ENCODE measurements at places on chromosomes 11 and 22. TPM values are rescaled to one million over a fixed set of nuclear protein-coding genes. Genes with fewer than 3 reads are reported as not detected.
A peak's percentile ranks its signal among the peaks of the same experiment; 100 is the strongest.

DNA sequence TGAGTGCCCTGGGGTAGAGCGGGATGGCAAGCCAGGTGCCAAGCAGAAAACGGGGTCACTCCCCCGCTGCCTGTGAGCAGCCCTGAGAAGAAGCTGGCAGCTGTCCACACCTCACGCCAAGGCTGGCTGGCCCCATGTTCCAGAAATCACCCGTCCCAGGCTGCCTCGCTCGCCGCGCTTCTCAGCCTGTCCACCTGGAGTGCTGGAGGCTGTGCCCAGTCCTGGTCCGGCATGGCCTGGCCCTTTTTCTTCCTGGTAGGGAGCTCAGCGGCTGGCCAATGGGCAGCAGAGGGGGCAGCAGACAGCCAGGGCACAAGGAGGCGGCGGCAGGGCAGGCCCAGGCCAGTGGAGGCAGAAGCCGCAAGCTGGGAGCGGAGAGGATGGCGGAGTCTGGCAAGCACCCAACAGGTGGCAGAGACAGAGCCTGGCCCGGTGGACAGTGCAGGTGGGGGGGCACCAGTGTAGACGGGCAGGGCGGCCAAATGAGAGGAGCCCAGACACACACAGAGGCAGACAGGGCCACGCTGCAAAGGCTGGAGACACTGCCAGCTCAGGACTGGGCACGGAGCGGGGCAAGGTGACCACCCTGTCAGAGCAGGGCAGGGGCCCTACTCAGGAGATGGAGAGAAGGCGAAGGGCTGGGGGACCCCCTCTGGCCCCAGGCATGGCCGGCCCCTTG, 37.2 kb upstream of the TH start:
- DNase-seq = no peak

YPEL1 gene
- total RNA-seq = 19.0 TPM

DNA sequence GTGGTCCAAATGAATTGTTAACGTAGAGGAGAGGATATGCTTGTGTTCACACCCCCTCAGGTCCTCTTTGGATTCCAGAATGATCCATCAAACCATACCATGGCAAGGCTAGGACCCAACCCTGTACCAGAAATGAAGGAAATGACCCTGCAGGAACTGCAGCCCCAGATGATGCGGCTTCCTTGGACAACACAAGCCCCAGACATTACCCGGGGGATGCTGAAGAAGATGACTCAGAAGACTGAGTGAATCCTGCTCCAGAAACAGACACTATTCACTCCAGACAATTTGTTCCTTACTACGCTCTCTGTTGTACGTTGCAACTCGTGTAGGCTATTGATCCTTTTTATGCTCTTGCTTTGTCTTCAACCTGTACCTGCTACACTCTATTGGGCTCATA, 15.2 kb upstream of the MTMR2 start:
- DNase-seq = no peak

APOL5 gene
- total RNA-seq = not detected

KDM4E gene
- total RNA-seq = not detected

SF1 gene
- 376 TPM for total RNA-seq

DBX1 gene
- not detected for total RNA-seq

ATP6V1E1 gene
- 163 TPM for total RNA-seq

DNA sequence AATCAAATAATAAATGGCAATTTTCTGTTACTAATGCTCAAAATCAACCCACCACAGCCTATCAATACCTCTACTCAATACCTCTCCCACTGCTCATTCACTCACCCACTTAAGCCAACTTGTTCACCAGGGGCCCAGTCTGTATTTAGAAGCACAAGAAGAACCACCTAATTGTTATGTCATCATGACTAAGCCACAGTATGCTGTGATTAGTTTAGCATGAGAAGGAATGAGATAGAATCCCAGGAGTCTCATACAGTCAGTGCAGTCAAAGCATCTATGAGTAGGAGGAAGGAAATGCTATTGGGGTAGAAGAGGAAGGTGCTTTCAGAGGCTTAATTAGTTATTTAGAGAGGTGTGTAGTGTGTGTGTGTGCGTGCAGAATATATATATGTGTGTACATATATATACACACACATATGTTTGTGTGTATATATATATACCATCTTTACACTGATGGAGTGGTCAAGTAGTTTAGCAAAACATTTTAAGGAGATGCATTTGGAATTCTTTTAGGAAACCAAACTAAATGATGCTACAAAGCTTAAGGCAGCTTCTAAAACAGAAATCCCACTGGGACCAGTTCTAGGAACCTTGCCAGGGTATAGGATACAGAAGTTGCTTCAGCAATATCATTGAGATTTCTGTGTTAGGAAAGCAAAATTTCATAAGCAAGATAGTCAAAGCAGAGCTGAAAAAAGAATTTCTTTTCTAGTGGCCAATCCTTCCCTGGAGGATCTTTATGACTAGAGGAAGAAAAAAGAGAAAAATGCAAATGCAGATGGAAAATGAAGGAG, 27.5 kb downstream of the KCNA4 start:
- no peak for DNase-seq

ASPHD2 gene
- total RNA-seq = 13.6 TPM

DNA sequence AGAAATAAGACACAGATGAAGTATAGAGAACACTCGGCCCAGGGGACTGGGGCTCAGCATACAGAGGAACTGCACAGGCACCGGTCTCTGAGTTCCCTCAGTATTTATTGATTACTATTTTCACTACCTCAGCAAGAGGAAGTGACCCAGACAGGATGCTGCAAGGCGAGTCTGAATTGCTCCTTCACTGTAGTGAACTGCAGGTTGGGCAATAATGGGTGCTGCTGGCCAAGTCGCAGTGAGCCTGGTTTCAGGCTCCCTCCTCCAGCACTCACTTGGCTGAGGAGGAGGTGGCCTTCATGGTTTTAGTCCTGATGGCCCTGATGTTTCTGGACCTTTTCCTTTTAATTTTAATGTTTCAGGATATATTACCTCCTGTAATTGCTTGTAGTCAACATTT, 10.4 kb downstream of the OR52K2 start:
- DNase-seq = no peak

DNA sequence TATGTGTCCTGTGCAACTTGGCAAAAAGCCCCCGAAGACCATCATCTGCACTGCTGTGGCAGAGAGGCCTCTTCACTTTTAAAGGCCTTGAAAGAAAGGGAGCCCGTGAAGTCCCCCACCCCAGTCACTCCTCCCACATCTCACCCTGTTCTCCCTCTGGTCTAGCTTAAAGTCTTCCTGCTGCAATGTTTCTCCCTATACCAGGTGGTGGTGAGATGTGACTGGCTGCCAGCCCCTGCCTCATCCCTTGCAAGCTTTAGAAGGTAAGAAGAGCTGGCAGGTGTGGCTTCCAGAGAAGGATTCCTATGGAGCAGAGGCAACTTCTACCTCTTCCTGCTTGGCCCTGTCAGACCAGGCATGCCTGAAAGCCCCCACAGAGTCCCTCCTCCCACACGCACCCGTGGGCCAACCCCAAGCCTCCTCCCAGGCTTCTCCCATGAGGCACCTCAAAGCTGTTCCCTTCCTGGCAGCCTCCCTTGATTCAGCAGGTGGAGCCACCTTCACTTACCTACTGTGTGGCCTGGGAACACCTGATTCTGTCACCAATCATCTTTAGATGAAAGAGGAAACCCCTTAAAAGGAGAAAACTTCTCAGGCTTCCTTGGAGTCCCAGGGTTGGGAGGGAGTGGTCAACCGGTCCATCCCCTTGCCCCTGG, 4.0 kb upstream of the TRIM29 start:
- DNase-seq = no peak

GRCh38 chr11:60973699-60974098, 2.2 kb downstream of the CD6 start:
- no peak for DNase-seq

DNA sequence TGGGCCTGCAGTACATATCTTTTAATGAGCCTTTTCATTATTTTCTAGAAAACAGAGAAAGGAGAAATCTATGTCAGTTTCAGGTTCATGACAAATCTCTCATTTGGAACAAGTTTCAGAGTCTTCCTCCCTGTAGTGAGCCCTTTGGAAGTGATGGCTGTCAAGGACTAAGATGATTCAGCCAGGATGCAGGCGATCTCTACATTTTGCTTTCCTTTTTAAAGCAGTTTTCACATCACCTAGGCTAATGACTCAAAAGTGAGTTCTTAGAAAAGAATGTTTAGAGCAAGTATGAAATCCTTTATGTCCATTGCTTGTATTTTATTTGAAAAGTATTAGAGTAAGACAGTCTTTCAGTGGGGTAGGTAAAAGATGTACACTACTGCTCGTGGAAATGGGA, 130.1 kb downstream of the TRPC6 start:
- no peak for DNase-seq

PGA5 gene
- not detected for total RNA-seq

DNA sequence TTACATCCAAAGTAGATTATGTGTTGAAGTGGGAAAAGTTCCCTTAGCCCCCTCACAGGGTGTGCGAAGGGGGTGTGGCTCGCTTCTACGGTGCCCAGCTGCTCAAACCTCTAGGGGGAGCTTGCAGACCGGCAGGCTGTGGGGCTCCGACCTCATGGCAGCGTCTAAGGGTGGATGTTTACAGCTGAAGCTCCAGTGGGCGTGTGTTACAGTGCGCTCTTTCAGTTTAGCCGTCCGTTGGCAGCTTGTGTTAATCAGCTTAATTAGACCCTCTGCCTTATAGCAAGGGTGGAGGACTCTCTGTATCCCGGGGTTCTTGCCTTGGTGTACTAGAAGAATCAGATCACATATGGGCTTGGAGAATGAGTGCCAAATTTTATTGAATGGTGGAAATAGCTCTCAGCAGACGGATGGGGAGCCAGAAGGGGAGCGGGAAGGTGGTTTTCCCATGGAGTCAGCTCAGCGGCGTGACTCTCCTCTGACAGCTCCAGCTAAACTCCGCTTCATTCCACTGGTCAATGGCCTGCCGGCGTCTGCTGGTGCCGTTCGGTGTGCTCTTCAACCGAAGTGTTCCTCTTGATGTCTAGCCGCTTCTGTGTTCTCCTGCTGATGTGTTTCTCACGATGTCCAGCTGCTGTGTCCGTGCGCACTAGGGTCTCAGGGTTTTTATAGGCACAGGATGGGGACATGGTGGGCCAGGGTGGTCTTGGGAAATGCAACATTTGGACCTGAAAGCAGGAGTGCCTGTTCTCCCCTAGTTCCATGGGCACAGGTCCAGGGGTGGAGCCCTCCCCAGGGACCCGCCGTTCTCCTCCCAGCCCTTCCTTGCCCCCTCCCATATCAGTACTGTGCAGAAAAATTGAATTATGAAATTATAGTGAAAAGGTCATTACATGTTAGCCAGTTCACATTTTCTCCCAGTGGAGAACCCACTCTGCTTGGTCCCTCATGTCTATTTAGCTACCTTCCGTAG, 28.6 kb upstream of the OR10G7 start:
- no peak for DNase-seq

LMNTD2 gene
- 2.1 TPM for total RNA-seq

GLB1L2 gene
- total RNA-seq = 15.0 TPM

DNA sequence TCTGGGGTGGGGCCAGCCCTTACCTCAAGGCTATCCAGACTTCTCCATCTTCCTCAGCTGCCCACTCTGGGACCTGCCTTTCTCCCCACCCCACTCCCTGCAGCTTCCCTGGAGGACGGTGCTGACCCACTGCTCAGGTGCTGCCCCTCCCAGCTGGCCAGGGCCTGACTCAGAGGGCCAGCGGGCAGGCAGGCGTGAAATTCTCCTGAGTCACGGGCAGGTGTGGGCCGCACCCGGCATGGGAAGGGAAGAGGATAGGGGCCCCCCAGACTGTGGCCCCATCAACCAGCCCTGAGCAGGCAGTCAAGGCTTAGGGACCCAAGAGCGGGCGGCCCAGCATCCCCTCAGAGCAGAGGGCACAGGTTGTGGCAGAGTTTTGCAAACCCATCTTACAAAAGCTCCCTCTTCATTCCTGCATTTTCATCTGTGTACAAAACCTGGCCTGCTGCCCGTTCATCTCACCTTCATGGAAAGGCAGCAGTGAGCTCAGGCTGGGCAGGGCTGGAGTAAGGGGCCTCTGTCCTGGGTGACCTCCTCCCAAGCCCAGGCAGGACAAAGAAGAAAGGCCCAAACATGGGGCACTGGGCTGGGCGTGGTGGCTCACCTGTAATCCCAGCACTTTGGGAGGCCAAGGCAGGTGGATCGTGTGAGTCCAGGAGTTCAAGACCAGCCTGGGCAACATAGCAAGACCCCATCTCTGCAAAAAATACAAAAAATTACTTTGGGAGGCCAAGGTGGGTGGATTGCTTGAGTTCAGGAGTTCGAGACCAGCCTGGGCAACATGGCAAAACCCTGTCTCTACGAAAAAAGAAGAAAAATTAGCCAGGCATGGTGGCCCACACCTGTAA, 6.1 kb downstream of the RHOD start:
- no peak for DNase-seq

OR8D4 gene
- not detected for total RNA-seq

GRCh38 chr22:32622004-32622743, 147.6 kb downstream of the FBXO7 start:
- no peak for DNase-seq

DNA sequence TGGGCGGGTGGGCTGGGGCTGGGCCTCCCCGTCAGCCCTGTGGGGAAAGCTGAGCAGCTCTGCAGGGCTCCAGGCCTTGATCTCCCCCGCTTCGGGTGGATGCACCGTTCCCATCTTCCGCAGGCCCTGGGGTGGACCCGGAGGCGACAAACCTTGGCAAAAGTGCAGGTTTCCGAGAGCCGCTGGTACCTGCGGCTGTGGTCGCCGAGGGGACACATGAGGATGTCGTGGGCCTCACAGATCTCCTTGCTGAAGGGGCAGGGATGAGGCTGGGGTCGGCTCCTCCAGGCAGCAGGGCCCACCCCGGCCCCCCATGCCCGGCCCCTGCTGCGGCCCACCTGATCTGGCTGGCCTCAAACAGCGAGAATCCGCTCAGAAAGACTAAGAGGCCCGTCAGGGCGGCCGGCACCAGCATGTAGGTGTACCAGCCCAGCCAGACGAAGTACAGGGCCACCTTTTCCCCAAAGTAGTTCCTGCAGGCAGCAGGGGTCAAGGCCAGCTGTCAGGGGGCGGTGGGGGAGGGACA, 11.8 kb downstream of the ANO9 start:
- DNase-seq = peak; percentile 57

GRCh38 chr11:77131560-77131959, 3.5 kb downstream of the MYO7A start:
- no peak for DNase-seq

DNA sequence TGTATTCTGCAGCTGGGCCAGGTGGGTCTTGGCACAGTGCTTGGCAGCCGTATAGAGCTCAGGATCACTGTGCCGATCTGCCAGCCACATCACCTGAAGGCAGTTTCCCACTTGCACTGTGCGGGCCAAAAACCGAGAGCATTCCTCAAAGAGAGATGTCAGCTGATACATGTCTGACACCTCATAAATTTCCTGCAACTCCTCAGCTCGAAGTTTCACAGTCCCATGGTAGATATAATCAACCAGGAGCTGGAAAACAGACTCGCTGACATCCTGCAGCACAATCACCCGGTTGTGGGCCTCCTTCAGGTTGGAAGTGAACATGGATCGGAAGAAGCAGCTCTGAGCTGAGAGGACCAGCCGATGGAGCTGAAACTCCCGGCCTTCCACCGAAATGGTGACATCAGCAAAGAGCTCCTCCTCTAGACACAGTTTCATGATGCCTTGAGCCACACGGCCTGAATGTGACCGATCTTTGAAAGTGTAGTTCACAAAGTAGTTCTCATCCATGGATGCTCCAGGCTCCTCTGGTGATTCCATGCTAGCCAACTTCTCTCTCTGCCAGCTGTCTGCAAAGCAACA, 1.2 kb downstream of the KBTBD4 start:
- peak; percentile 35 for DNase-seq

GRCh38 chr11:120694726-120695125, 183.2 kb downstream of the GRIK4 start:
- no peak for DNase-seq

OR52A1 gene
- not detected for total RNA-seq

Measured in natural killer cell treated with Interleukin-12 subunit alpha and Interleukin-12 subunit beta and Interleukin-15 and Interleukin-18, amount 100 ng/mL, for 72 hours (primary cell).